ENCODE measurements at places on chromosomes 1 and 21.

- no peak for DNase-seq
These were observed 35.9 kb downstream of the ST3GAL3 start for GRCh38 chr1:43743206-43743605.

GRCh38 chr1:114551400-114551799 lies 30.0 kb downstream of the BCAS2 start:
- DNase-seq = no peak

DNA sequence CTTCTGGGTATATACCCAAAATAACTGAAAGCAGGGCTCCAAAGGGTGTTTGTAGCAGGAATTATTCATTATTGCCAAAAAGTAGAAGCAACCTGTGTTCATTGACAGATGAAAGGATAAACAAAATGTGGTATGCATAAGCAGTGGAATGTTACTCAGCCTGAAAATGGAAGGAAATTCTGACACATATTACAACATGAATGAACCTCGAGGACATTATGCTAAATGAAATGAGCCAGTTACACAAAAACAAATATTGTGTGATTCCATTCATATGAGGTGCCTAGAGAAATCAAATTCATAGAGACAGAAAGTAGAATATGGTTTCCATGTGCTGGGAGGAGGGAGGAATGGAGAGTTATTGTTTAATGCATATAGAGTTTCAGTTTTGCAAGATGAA lies 86.3 kb upstream of the ARTN start:
- DNase-seq = no peak

GRCh38 chr1:36894824-36895223 lies 139.5 kb downstream of the GRIK3 start:
- no peak for DNase-seq

DNA sequence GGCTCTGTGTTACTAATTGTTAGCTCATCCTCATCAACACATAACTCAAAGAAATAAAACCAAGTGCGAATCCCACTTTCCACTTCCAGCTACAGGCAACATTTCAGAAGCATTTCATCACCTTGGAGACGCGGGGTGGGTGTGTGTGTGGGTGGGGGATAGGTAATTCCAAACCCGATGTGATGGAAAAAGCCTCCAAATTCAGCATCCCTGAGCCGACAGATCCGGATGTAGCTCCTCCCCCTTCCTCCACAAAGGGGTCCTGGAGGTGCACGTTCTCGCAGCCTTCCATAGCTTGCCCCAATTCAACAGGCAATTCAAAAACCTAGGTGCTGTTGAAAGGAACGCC lies 486 bp downstream of the HSPA13 start:
- DNase-seq = no peak

GRCh38 chr1:23216771-23217420 lies 406 bp downstream of the HTR1D start:
- peak; percentile 54 for DNase-seq

DNA sequence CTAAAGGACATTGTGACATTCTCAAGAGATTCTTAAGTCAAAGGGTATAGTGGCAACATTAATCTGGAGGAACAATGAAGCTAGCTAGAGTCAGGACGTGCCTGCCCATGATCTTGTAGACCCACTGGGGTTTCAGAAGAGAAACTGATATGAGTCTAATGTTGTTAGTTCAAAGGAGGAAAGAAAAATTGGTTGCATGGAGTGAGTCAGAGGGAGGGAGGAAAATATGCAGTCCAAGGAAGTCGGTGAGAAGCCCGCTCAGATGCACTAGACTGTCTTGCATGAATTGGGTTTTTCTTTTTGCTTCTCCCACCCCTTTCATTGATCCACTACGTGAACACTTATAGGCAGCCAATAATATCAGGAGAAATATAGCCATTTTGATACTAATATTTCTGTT lies 53.8 kb upstream of the SYT14 start:
- DNase-seq = no peak

DNA sequence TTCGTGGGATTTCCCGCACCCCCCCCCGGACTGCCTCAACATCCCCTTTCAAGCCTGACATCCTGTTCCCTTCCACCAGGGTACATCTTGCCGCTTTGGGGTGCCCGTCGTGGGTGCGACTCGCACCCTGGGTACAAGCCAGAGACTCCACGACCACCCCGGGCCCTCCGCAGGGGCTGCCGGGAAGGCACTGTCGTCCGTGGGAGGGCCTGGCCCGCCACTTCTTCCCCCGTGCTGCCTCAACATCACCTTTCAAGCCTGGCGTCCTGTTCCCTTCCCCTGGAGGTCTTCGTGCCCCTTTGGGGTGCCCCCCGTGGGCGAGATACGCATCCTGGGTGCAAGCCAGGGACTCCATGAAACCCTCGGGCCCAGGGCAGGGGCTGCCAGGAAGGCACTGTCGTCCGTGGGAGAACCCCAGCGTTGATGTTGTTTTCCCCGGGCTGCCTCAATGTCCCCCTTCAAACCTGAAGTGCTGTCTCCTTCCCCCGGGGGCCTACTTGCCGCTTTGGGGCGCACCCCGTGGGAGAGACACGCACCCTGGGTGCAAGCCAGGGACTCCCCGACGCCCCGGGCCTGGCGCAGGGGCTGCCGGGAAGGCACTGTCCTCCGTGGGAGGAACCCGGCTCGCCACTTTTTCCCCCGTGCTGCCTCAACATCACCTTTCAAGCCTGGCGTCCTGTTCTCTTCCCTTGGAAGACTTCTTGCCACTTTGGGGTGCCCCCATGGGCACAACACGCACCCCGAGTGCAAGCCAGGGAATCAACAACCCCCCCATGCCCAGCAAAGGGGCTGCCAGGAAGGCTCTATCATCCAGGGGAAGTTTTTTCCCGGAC lies 138.6 kb downstream of the LIPI start:
- DNase-seq = no peak

DNA sequence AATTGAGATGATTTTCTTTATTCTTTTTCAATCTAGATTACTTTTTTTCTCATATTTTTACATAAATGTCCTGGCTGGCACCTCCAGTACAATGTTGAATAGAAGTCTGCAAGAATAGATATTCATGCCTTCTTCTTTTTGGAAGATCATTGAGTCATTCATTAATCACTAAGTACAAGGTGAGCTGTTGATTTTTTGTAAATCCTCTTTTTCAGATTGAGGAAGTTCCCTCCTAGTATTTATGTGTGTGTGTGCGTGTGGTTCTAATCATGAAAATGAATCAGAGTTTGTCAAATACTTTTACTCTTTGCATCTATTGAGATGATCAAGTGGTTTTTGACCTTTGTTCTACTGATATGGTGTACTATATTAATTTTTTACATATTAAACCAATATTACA lies 859.3 kb downstream of the KCNT2 start:
- no peak for DNase-seq

DNA sequence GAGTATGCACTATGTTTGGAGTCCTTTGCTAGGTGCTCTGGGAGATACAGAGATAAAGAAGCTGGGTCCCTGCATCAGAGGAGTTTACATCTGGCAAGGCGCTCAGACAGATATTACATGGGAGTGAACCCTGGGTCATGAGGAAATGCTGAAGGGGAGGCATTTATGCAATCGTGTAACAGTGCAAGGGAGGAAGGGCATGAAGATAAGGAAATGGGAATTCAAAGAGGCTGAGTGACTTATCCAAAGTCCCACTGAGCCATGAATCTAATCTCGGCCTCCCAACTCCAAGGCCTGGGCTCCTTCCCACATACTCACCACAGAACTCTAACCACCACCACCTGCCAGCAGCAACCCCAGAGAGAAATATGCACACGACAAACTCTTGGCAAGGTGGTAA lies 51.6 kb downstream of the FAM163A start:
- no peak for DNase-seq

- no peak for DNase-seq
These were observed 117.9 kb downstream of the MACF1 start for GRCh38 chr1:39322431-39322830.

DNA sequence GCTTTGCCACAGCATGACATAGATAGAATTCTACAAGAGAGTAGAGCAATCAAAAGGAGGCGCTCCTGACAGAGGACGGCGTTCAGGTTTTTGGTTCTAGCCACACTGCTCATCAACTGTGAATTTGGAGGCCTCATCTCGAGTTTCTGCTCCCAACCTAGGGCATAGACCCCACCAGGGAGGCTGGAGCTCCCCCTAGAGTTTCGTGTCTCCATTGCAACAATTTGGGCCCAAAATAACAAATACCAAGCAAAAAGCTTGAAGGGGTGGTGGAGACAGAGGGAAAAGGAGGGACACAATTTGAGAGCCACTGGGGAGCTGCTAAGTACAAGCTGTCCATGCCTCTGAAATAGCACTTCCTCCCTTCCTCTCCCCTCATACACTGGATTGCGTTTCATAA lies 297.0 kb downstream of the GPATCH2 start:
- peak; percentile 13 for DNase-seq

DNA sequence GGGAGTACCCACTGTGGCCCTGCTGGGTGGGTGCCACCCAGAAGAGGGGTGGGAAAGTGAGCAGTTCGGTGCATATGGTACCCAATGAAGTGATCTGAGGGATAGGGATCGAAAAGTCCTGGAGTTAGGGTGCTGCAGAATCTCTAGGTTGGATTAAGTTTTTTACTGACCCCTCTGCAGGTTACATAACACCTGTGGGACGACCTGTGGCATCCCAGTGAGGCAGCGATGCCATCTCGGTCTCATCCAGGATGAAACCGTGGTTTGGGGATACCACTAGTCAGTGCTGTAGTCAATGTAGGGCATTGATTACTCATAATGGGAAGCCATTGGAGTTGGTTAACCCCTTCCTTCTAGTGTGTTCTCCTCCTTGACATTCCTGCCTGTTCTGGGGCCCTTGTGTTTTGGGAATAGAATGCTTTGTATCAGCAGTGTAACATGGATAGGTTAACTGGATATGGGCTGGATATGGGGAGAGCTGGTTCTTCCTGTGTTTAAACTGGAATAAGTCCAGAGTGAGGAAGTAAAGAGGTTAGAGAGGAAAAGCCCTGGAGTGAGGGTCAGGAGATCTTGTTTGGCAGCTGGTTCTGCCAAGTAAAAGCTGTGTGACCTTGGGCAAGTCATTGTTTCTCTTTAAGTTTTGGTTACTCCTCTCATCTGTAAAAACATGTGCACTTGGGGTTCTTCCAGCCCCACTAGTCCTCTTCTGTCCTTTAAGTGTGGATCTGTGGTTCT lies 42.8 kb upstream of the ATF3 start:
- DNase-seq = no peak

GRCh38 chr1:163290025-163290640 lies 31.6 kb upstream of the NUF2 start:
- DNase-seq = no peak

DNA sequence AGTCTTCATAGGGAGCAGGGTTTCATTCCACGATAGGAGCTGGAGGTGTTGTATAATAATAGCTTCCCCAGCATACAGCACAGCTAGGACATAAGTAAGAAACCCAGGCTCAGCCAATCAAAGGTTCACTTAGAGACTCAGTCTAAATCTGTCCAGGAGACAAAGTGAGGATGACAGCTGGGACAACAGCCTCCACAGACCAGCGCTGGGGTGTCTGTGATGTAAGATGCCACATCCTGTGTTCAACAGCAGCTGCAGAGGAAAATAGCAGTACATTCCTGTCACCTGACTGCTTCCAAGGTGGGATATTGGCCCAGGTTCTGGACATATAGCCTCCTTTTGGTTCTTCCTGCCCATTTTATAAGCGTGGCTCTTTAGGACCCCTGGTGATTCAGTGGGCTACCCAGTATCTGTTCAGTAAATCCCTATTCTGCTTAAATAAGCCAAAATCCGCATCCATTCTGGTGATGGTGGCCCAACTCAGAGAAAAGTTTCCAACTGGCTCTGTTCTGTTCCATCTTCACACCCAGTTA lies 176.8 kb upstream of the SYT6 start:
- DNase-seq = no peak

GRCh38 chr1:244006961-244007360 lies 44.1 kb upstream of the ZBTB18 start:
- no peak for DNase-seq

DNA sequence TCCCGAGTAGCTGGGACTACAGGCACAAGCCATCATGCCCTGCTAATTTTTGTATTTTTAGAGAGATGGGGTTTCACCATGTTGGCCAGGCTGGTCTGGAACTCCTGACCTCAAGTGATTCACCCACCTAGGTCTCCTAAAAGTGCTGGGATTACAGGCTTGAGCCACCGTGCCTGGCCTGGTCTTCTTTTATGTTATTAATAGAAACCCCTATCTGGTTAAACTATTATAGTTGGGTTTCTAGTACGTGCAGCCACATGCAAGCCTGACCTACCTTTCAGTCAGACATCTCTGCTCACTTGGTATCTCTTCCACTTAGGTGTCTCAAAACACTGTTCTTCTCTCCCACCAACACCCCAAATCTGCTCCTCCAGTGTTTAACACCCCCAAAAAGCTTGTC lies 34.4 kb downstream of the PSEN2 start:
- no peak for DNase-seq

- DNase-seq = no peak
These were observed 30.3 kb upstream of the DNAJC11 start for GRCh38 chr1:6731905-6732304.

GRCh38 chr1:70764747-70765146 lies 282.9 kb downstream of the PTGER3 start:
- no peak for DNase-seq

- DNase-seq = no peak
These were observed 106.0 kb upstream of the FAM78B start for GRCh38 chr1:166272851-166273250.

DNA sequence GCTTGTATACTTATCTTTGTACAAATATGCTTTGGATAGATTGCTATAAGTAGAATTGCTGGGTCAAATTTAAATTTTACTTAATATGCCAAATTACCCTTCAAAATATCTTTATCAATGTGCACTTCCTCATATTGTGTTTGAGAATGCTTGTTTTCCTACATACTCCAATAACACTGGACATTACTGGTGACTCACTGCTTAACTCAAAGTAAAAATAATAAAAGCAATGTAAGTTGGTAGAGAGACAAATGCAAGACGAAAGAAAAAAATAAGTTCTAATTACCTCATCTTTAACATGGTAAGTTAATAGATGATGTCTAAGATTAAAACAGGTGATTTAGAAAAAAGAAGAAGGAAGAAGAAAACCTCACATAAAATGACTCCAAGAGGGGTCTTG lies 7.9 kb upstream of the SH3GLB1 start:
- no peak for DNase-seq

DNA sequence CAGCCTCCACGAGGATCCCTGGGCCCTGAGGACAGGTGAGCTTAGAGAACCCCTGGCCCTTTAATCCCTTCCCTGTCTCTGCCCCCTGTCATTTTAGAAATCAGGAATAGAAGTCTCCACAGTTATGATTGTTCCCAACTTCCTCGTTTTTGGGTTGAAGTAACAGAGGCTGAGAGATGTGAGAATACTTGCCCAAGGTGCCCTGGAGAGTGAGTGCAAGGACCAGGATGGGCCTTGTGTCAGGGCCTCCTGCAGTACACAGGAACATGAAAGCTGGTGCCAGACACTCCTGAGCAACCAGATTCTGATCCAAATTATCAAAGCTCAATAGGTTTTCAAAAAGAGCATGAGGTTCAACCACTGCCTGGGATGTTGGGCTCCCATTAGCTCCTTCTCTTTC lies 10.1 kb downstream of the HLX start:
- DNase-seq = no peak

- no peak for DNase-seq
These were observed 1.9 kb downstream of the DDAH1 start for GRCh38 chr1:85462931-85463649.

DNA sequence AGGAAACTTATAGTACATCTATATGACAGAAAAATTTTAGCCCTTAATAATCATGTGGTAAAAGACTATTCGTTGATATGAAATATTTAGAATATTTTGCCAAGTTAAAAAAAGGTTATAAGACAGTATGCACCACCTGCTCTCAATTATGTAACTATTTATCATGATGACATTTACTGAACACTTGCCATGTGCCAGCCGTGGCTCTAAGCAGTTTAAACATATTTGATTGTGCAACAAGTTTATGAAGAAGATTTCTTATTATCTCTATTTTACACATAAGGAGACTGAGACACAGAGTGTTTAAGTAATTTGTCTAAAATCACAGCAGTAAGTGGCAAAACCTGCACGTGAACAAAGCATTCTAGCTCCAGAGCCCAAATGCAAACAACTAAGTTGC lies 199.3 kb upstream of the JUN start:
- no peak for DNase-seq

Measured in GM12892 (cell line).